ENCODE measurements at places on chromosomes 5 and 9. TPM values are rescaled to one million over a fixed set of nuclear protein-coding genes. Genes with fewer than 3 reads are reported as not detected.

The TEX48 gene
- not detected for total RNA-seq

The CTXN3 gene
- 2.6 TPM for total RNA-seq

The IL5 gene
- total RNA-seq: 7.7 TPM

The SPATA31D4 gene
- total RNA-seq: 1.7 TPM

The PCDHB3 gene
- total RNA-seq: 0.72 TPM

The CERCAM gene
- 105 TPM for total RNA-seq

The SV2C gene
- total RNA-seq: 1.2 TPM

GRCh38 chr5:80566711-80567259 lies 3.3 kb downstream of the ANKRD34B start:
- no peak for DNase-seq

- no peak for DNase-seq
Observed at GRCh38 chr9:129498451-129499384, 122.2 kb downstream of the C9orf50 start.

DNA sequence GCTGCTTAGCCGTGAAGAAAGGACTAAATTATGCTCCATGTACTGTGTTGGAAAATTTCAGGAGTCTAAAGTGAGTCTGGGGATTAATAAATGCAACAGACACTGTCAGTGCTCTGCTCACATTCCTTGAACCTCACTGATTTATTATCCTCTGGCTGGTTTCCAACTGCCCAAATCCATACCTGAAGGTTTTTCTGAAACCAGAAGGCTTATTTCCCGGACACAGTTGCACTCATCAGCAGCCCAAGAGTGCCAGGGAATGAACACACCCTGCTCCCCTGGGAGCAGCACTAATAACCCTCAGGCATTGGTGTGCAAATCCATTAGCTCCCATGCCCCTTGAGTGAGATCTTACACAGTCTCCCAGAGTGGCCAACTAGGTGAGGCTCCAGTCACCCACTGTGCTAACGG lies 38.7 kb downstream of the F2R start:
- no peak for DNase-seq

GRCh38 chr5:92567831-92568450 lies 1013.1 kb downstream of the NR2F1-AS1 start:
- no peak for DNase-seq

DNA sequence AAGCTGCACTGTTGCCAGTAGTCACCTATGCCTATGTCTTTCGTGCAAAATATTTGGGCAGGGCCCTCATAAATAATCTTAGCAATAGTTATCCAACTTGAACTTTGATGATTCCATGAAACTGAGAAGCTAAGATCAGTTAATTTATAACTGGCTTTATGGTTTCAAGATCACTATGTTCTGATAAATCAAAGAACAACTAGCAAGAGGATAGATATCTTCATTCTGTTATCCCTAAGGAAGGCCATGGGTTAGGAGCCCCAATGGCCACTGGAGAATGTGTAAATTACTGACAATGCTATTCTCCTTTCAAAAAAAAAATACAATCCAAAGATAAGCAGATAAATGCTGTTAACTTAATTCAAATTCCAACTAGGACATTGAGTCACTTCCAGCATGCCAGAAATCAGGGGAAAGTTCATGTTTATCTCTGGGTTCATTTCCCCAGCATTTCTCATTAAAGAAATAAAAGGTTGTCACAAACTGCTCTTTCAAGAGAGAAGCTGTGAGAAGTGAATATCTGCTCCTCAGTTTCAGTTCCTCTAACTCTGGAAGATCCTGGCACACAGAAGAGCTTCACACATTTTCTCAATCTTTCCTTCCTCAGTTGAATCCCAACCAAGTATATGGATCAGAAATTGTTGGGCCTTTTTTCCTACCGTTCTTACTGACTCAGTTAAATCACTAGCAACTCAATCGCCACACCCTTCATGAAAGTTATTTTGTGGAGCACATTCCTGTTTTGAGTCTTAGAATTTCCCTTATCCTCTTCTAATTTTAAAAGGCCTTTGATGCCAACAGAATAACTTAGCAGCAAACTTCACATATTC lies 59.6 kb upstream of the SLC1A1 start:
- peak; percentile 5 for DNase-seq

GRCh38 chr9:69170231-69170630 lies 3.8 kb upstream of the TJP2 start:
- no peak for DNase-seq

GRCh38 chr9:114178756-114179450 lies 23.6 kb downstream of the COL27A1 start:
- no peak for DNase-seq

GRCh38 chr5:179289756-179290385 lies 55.4 kb downstream of the ADAMTS2 start:
- DNase-seq: no peak

- DNase-seq: no peak
Observed at GRCh38 chr9:136049491-136050265, 45.4 kb downstream of the NACC2 start.

DNA sequence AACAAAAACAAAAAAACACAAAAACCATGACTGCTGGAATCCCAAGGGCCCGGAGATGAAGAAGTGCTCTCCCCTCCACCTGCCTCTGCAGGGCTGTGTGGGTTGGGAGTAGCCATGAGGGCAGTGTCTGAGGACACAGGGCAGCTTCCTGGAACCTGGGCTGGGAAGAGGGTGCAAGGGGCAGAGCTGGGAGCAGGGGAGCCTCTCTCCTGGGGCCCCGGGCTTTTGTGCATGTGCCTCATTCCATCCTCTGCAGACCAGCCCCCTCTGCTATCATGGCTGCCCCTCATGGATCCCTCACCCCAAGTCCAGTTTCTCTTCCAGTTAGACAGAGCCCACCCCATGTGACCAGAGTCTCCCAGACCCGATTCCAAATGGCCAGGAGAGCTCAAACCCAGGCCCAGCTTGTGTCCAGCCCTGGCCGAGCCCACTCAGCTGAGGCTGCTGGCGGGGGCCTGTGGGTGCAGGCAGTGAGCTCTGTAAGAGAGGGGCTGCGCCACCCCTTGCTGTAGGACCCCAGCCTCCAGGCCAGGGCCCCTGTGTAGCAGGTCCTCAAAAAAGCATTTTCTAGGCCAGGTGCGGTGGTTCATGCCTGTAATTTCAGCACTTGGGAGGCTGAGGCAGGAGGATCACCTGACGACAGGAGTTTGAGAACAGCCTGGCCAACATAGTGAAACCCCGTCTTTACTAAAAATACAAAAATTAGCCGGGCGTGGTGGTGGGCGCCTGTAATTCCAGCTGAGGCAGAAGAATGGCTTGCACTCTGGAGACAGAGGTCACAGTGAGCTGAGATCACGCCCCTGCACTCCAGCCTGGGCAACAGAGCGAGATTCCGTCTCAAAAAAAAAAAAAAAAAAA lies 44.5 kb downstream of the PLPP7 start:
- DNase-seq: no peak

GRCh38 chr5:52491071-52491787 lies 296.5 kb upstream of the ITGA1 start:
- DNase-seq: no peak

GRCh38 chr9:83775932-83776331 lies 41.6 kb downstream of the GKAP1 start:
- DNase-seq: no peak

- DNase-seq: no peak
Observed at GRCh38 chr5:60020457-60020856, 126.9 kb upstream of the PDE4D start.

GRCh38 chr5:138661991-138662434 lies 86.8 kb upstream of the HSPA9 start:
- DNase-seq: no peak

DNA sequence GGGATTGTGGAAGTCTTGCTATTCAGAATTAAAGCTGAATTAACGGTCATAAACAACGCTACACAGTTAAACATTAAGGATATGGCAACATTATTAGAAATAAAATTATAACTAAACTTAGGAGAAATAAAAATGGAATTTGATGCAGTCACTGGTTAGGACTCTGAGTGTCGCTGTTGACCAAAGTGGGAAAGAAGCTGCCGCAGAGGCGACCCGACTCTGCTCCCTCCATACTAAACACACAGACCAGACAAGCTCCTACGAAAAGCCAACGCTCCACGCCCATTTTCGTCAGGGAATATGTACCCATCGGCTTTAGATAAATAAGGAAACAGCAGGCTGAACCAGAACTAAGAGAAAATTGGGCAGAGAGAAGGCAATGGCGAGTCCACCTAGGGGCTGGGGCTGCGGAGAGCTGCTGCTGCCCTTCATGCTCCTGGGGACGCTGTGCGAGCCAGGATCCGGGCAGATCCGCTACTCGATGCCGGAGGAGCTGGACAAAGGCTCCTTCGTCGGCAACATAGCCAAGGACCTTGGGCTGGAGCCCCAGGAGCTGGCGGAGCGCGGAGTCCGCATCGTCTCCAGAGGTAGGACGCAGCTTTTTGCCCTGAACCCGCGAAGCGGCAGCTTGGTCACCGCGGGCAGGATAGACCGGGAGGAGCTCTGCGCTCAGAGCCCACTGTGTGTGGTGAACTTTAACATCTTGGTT lies at the start of gene PCDHGA5:
Gene PCDHGA5, plus strand, starts transcription at position 211 of the 709 bp plus-strand sequence. Its CDS starts 169 bp downstream, at position 380.
- no peak for DNase-seq

- no peak for DNase-seq
Observed at GRCh38 chr9:73742412-73742811, 590.7 kb downstream of the ANXA1 start.

All from umbilical cord (tissue), 2 donors.